ENCODE measurements at places on chromosomes 11 and 22.

- DNase-seq: no peak
Measured at GRCh38 chr11:107566569-107566968, 1.0 kb upstream of the ALKBH8 start.

- no peak for DNase-seq
Measured at GRCh38 chr11:72821221-72821919, 7.2 kb downstream of the ATG16L2 start.

DNA sequence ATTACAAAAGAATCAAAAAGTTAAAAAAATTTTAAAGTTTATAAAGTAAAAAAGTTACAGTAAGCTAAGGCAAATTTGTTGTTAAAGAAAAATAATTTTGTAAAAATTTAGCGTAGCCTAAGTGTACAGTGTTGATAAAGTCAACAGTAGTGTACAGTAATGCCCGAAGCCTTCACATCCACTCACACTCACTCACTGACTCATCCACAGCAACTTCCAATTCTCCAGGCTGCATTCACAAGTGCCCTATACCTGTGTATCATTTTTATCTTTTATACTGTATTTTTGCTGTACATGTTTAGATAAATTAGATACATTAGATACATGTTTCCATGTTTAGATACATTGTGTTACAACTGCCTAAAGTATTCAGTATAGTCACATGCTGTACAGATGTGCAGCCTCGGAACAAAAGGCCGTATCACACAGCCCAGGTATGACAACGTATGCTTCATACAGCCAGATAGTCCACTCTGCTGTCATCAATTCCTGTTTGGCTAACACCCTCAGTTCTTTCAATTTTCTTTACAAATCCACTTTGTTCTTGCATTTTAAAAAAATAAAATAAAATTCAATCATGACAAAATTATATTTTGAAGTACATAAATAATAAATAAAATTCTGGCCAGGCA lies 80.7 kb downstream of the RBFOX2 start:
- DNase-seq: no peak

GRCh38 chr22:38731703-38732161 lies 24.1 kb downstream of the SUN2 start:
- no peak for DNase-seq

DNA sequence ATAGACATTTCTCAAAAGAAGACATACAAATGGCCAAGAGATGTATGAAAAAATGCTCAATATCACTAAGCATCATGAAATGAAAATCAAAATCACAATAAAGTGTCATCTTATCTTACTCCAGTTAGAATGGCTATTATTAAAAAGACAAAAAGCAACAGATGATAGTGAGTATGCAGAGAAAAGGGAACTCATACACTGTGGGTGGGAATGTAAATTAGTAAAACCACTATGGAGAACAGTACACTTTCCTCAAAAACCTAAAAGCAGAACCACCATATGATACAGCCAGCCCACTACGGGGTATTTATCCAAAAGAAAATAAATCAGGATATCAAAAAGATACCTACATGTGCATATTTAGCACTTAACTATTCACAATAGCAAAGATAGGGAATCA lies 700.0 kb upstream of the ANO5 start:
- DNase-seq: no peak

DNA sequence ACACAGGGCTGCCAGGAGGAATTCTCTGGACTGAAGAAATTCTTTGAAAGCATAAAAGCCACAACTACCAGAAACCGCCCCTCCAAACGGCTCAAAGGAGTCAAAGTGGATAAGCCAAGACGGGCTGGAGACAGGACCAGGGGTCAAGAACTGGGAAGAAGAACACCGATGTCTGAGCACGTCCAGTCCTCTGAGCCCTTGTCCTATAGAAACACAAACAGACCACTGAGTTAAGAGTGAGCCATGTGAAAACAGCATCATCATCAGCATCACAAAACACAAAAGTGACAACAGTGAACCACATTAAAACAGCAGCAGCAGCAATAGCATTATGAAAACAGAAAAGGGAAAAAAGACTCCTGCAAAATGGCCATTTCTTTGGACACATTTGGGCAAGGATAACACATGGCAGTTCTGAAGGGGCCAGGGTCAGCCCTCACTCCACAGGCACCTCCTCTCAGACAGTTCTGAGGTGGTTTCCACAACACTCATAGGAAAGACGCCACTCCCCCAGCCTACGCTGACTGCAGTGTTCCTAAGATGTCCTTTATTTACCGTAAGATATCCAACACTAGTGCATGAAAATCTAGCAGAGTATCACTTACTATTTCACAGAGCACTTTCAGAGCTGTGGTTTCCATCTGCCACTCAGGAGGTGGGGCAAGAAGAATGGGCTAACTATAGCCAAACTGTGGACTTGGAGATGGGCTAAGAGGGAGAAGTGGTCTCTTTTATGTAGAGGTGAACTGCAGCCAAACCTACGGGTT lies 28.6 kb upstream of the YPEL1 start:
- DNase-seq: no peak

GRCh38 chr11:2584812-2585565 lies 114.8 kb downstream of the KCNQ1OT1 start:
- DNase-seq: no peak

DNA sequence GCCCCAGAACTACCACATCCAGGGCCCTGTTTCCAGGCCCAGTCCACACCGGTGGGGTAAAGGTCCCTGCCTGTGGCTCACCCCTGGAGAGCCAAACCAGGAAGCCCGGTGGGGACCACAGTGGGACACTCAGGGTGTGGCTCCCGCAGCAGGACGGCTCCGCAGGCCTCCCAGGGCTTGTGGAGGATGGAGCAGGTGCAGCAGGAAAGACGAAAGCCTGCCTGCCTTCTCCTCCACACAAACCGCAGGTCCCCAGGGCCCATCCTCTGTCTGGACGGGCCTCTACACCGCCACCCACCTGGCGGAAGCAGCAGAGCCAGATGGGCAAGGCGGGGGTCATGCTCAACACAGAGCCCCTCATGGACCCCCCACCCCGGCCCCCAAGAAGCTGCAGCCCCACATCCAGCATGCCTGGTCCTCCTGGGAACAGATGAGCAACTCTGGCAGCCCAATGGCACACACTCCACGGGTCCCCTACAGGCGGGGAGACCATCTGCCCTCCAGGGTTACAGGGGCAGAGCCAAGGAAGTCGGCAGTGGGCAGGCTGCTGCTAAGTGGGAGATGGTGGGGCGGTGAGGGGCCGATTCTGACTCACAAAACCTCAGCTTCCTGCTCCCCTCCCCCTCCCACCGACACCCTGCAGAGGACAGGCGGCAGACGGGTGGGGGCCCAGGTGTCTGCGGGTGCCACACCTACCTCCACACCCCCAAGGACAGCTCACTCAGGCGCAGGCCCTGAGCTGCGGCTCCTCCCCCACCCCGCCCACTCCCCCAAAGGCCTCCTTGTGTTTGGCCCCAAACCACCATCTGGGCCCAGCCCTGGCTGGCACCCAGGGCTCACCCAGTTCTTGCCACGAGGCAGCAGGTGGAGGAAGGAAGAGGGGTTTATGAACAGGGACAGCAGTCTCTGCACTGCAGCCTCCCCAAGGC lies 5.2 kb downstream of the SBF1 start:
- peak; percentile 98 for DNase-seq

- no peak for DNase-seq
Measured at GRCh38 chr11:86046116-86046515, 22.8 kb downstream of the PICALM start.

DNA sequence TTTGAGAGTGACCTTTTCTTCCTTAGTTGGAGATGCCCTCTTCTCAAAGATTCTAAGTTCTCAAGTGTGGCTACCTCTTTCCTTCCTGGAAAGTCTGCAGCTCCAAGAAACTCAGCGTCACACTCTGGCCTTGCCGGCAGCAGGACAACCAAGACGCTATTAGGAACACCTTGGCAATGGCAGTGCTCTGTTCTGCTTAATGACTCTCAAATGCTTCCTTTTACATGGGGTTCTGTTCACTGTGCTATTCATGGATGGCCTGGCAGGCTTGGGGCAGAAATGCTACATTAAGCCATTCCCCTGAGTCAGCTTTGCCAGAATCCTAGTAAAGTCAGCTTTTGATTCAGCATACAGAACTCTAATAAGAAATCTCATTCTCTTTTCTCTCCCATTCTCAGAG lies 25.9 kb downstream of the LARGE2 start:
- DNase-seq: no peak

DNA sequence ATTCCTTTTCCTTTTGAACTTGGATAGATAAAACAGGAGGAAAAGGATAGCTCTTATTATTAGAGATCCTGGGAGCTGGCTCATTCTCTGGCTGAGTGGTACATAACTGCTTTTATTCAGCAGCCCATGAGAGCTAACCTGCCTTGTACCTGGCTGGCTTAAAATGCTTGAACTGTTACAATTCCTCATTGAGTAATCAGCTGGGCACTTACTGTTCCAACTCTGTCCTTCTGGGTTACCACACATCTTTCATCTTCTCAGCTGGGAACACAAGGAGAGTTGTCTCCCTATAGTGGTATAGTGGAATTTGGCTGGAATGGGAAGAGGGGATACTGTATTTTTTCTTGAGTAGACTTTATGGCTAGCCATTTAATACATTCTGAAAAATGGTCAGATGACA lies 39.8 kb upstream of the SPTBN2 start:
- no peak for DNase-seq

DNA sequence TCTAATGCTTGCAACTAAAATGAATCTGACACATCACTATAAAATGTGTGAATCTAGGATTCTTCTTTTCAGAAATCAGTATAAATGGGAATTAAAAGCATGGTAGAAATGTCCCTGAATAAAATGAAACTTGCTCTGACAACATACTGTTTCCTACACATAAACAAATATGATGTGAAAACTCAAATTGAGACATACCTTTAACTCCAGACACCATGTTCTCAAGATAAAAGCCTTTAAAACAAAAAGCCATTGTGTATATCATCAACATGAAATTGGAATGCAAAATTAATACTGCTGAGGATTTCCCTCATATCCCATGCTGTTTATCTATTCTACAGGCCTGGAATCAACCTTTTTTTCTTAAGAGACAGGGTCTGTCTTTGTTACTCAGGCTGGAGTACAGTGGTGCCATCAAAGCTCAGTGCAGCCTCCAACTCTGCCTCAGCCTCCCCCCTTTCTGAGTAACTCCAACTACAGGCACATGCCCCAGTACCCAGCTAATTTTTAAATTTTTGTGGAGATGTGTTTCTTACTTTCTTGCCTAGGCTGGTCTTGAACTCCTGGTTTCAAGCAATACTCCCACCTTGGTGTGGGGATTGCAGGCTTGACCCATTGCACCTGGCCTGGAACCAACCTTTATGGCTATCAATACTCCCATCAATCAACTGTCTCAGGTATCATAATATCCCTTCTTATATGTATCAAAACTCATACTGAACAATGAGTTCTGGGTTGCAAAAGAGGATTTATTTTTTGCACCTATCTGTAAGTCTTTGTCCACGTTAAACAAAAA lies 6.7 kb downstream of the TAF1D start:
- no peak for DNase-seq

- no peak for DNase-seq
Measured at GRCh38 chr11:33978376-33978775, 73.2 kb upstream of the CAPRIN1 start.

GRCh38 chr11:110168033-110168803 lies 75.0 kb downstream of the ZC3H12C start:
- DNase-seq: no peak

- no peak for DNase-seq
Measured at GRCh38 chr11:34343153-34343552, 14.7 kb downstream of the ABTB2 start.

DNA sequence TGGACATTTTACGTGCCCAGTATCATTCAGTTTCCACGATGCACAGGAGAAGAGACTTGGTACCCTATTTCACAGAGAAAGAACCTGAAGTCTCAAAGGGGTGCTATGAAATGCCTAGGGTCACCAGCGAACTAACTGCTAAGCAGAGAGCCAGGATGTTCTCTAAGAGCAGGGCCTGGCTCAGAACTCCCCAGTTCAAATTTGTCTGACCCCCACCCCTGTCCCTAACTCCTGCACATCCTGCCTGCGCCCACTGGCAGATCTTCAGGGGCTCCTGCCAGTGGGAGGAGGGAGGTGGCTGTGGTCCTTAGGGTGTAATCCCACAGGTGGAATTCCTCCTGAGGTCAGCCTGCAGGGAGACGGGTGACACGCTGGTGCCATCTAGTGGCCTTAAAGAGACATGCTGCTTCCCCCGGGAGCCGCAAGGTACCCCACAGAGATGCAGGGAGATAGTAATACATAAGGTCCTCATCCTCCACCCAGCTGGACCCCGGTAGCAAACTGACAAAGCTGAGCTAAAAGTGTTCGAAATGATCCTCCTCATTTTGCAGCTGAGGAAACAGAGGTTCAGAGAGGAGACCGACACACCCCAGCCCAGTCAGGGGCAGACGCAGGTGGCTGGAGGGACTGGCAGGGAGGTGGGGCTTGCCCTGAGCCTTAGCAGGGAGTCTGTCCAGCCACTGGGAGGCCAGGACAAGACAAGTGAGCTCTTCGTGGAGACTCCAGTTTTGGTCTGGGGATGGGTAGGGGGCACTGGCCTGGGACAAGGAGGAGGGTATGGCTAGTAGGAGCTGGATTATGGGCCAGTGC lies 34.1 kb downstream of the MB start:
- peak; percentile 11 for DNase-seq

- peak; percentile 50 for DNase-seq
Measured at GRCh38 chr11:121482231-121483129, 29.7 kb upstream of the SORL1-AS1 start.

GRCh38 chr11:6410695-6411430 lies 8.0 kb downstream of the APBB1 start:
- no peak for DNase-seq

GRCh38 chr11:69913591-69914285 lies 94.5 kb upstream of the FGF3 start:
- no peak for DNase-seq

- no peak for DNase-seq
Measured at GRCh38 chr22:20574920-20575353, 67.5 kb downstream of the MED15 start.

GRCh38 chr11:14414470-14415461 lies 55.8 kb upstream of the RRAS2 start:
- peak; percentile 75 for DNase-seq

DNA sequence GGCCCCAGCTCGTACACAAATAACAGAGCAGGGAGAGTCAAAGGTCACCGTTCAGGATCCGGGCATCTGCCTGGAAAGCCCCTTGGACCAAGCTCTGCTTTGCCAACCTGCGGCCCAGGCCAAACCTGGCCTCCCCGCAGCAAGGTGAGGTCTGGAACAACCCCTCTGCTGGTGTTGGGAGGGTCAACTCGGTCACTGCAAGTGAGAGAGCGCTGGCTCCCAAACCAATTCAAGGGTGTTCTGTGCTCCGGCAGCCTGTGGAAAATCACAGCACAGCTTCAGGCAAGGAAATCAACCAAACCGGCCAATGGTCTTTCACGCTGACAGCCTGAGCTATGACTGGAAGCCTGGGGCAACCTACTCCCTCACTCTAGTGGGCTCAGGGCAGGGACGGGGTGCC lies 63.4 kb downstream of the MYH9 start:
- DNase-seq: no peak

GRCh38 chr11:34679681-34680080 lies 58.8 kb downstream of the EHF start:
- no peak for DNase-seq
